ENCODE measurements at places on chromosomes 3 and 15.

DNA sequence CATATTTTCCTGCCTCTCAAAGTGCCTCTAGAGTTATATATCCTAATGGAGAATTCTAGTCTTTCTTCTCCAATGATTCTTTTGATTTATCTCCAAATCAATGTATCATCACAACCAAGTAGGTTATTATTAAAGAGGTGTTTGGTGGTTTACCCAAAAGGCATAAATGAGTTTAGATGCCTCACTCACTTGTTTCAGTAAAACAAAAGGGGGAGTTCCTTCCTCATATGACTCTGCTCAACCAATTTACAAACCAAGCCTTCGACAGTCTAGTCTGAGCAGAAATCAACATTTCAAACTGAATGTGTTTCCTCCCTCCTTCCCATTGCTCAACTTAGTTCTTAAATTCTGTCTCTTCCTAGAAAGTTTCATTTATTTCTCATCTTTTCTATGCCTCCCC lies 116.5 kb downstream of the TNIK start:
- DNase-seq, result no peak

GRCh38 chr15:63528138-63528659 lies 23.8 kb downstream of the USP3 start:
- DNase-seq, result no peak

- no peak for DNase-seq
These were observed 99.1 kb downstream of the SSR3 start for GRCh38 chr3:156455839-156456238.

- DNase-seq, result no peak
These were observed 13.8 kb downstream of the RNF168 start for GRCh38 chr3:196489747-196490146.

GRCh38 chr15:25767356-25768151 lies 95.6 kb downstream of the ATP10A start:
- DNase-seq, result no peak

- DNase-seq, result no peak
These were observed 83.9 kb downstream of the HHLA2 start for GRCh38 chr3:108380128-108380795.

GRCh38 chr15:31257286-31257685 lies 69.3 kb upstream of the KLF13 start:
- no peak for DNase-seq

GRCh38 chr3:131636266-131636775 lies 133.6 kb upstream of the MRPL3 start:
- DNase-seq, result no peak

GRCh38 chr15:90362936-90363212 lies 10.8 kb downstream of the ZNF774 start:
- peak; percentile 70 for DNase-seq

DNA sequence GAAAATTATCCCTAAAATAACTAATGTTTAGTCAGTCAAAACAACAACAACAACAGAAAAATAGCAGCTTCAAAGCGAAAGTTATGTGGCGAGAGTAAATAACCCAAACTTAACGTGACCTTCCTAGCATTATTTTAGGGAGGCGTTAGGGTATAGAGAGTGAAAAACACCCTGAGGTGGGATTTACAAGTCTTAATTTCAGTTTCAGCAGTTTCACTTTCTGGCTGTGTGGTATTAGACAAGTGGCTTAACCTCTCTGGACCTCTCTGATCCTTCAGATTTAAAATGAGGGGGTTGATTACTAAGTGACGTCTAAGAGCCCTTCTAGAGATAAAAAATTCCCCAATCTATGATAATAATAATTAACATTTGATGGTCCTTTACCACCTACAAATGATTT lies 291.2 kb downstream of the ZBTB20 start:
- DNase-seq, result no peak

DNA sequence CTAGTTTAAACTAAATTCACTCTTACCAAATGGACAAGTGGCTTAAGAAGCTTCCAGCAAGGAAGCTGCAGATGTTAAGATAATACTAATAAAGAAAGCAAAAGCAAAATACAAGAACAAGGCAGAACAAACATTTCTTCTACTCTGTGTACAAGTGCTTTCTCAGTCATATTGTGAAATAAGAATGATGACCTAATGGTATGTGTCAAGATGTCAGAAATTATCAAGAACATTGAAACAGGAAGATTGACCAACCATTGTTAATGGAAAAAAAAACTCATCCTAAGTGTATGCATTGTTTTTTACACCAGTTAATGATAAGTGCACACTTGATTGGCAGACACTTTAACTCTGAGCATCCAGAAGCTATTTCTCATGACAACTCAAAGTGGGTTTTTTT lies 65.4 kb upstream of the P2RY1 start:
- no peak for DNase-seq

DNA sequence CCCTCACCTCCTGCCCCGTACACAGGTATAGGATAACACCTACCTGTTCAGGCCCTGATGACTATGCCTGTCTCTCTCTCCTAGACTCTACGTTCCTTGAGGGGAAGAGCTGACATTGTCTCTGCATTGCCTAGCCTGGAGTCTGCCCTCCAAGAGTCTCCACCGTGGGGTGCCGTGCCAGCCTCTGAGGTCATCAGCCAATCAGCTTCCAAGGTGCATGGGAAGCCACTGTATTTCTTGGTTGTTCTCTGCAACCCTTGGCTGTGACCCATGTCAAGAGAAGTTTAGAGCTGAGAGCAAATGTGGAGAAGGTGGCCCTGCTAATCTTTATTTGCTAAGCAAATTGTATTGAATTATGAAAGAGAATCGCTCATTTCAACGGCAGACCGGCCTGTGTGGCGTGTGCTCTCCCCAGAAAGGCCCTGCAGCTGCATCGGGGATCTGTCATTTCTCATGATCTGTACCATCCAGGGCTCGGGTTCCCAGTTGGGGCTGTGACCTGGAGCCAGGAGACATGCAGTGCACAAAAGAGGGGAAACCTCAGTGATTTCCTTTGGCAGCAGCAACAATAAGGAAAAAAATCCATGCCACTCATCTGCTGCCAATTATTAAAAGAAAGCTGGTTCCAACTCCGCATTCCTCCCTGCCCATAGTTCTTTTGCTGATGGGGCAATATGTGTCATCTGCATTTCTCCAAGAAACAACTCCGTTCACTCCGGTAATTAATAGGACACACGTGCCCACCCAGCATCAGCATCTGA lies 182.2 kb downstream of the MEGF11 start:
- no peak for DNase-seq

DNA sequence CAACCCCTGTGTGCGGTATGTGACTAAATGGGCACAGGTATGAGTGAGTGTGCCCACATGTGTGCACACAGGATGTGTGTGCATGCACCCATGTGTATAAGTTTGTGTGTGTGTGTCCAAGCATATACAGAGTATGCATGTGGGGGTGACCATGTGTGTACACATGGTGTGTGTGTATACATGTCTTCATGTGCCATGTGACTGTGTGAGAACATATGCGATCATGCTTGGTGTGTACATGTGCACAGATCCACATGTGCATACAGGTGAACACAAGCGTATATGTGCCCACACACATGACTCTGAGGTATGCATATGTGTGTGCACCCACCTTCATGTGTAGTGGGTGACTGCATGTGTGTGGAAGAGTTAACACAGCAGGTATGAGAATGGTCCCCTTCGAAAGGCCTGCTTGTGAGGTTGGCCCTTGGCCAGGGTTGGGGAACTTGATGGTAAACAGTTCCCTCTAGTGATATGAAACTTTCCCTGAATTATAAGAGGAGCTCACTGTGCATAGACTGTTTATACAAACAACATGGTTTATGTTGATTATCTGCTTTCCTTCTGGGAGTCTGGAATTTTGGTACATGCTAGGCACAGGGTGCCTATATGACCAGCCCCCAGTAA lies 10.3 kb downstream of the PFKFB4 start:
- DNase-seq, result no peak

DNA sequence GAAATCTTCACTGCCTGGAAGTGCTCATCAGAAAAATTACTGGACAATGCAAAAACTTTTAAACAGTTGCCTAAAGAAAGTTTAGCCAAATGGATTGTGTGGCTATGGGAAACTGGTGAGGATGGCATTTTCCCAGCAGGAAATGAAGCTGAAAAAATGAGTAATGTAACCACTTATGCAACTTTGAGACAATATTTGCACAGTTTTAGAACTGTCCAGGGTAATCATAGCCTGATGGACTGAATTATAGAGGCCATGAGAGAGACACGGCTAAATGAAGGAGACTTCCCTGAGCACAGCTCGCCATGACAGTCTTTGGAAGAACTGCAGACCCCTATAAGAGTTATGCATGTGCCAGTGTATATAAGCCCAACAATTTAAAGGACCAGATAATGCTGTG lies 881.5 kb downstream of the VGLL3 start:
- DNase-seq, result no peak

- peak; percentile 95 for DNase-seq
These were observed 16.3 kb downstream of the BMF start for GRCh38 chr15:40092256-40092978.

DNA sequence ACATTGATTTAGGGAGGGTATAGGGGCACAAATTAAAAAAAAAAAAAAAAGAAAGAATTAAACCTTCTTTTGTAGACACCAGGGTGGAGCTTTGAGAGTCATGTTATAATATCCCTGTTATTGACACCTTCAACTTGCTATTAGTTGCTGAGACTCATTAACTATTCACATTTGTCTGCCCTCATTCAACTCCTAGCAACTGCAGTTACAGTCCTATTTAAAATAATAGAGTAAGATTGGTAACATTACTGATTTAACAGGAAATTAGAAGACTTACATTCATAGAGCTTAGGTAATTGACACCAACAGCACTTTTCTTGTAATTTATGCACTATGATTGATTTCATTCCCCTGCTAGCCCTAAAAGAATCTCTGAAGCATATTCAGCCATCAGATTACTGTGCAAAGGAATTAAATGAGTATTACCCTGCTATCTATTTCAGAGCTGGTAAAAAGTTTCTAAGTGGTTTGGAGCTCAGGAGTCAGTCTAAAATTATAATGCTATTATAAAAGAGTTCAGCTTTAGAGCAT lies 148.8 kb upstream of the TBL1XR1 start:
- DNase-seq, result no peak

GRCh38 chr15:89363133-89363532 lies 28.5 kb upstream of the POLG start:
- no peak for DNase-seq

GRCh38 chr3:143031327-143031726 lies 30.0 kb downstream of the U2SURP start:
- no peak for DNase-seq

DNA sequence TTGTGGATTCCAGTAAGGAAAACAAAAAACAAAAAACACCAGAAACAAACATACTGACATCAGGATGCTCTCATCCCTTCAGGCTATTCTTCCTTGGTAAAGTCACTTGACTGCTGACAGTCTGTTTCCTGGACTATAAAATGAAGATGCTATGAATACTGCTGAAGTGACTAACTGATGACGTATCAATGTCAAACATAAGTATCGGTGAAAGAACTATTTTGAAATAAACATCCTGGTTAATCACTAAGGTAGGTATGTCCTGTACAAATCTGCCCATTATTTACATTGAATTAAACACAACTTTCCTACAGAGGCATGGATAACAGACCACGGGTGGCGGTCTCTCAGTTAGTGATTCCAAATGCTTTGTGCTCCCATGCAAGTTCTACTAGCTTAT lies 45.9 kb downstream of the CHAC1 start:
- no peak for DNase-seq

GRCh38 chr15:89090791-89091626 lies 2.8 kb downstream of the ABHD2 start:
- no peak for DNase-seq

- DNase-seq, result no peak
These were observed 469.5 kb downstream of the CNTN4 start for GRCh38 chr3:2568156-2568555.

DNA sequence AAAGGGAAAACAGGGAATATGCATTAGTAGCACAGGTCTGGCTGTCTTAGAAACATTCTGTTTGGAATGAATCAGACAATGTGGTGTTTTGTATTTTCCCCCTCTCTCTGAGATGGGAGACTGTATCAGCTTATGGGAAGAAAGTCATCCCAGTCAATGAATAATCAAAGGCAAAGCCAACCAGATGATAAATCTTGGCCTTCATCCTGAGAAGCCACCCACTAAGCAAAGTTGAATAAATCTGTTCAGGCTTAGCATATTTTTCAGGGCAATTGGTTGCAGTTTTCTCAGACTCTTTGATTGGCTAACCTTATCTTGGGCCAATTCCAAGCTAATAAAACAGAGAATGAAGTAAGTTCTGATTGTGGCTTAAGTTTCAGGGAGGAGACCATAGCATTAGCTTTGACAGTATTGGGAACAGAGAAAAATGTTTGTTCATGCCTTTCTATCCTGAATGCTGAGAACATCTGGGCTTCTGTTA lies 63.6 kb upstream of the ARL8B start:
- peak; percentile 97 for DNase-seq

DNA sequence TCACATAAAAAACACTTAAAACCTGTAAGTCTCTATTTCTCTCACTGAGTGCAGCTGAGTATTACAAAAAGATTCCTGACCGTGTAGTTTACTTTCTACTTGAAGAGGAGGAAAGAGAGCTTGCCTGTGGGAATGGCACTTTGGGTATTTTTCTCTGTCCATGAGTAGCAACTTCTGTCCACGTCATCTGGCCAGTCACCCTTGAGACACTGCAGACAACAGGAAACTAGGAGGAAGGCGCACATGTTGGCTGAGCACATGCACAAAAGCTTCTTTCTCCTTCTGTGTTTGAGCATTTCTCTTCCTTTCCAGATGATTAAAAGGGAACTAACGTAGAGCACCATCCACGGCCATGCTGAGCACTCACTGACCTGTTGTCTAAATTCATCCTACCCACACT lies 19.7 kb downstream of the STARD5 start:
- DNase-seq, result no peak

DNA sequence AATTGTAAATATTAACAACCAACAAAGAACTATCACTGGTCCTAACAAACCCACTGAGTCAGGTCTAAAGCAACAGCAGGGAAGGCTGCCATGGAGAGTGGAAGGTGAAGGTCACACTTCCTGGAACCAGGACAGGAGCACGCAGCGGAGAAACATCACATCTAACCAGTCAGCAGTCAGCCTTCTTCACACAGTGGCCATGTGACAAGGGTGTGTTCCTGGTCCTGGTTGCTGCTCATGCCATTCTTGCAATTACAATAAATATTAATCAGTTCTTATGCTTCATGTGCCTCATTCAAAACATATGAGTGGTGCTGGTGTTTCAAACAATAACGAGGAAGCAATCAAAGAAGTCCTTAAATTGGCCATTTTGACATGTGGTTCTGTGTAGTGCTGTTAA lies 162.8 kb downstream of the ARRDC4 start:
- no peak for DNase-seq

DNA sequence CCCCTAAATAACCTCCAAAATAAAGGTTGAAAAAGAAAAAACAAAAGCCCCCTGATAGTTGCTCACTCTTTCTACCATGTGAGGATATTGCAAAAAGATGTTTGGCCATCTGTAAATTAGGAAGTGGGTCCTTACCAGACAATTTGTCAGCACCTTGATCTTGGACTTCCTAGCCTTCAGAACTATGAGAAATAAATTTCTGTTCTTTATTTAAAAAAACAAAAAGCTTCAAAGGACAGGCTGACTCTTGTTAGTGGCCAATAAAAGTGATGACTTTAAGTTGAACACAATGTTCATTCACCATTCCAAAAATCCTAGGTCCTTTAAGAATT lies 103.5 kb downstream of the CBLB start:
- no peak for DNase-seq

- DNase-seq, result no peak
These were observed 33.4 kb upstream of the UACA start for GRCh38 chr15:70796516-70797310.
